Heart right ventricle (tissue), 16 donors: ENCODE measurements at places on chromosomes 7 and 10. TPM values are rescaled to one million over a fixed set of nuclear protein-coding genes. Genes with fewer than 3 reads are reported as not detected.

GRCh38 chr10:107579970-107580369 is 415.5 kb upstream of the SORCS1 start:
- no peak for DNase-seq

Gene GJC3
- polyA plus RNA-seq, result 0.29 TPM

Gene COL28A1
- polyA plus RNA-seq, result 4.0 TPM

DNA sequence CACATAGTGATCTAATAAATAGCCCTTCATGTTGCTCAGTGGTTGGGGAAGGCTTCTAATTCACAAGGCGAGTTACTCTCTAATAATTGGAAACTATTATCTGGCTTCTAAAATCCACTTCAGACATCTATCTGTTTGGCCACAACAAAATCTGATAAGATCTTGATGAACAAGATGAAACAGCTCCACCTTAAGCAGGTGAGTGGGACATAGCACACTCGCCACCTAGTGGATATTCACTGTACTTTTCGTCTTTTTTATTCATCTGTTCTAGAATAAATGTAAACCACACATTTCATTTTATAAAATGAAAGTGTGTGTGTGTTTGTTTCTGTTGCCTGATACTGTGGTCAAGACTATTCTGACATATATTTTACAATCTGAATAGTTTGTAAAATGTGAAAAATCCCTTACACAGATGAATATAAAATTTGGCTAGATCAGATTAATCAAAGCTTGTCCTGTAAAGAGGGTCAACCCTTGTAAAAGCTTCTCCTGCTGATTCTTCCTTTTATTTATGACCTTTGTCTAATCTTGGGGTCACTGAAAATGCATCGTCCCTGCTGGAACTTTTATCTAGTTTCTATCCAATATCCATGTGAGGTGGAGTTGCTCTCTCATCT is 26.5 kb upstream of the CNTNAP2 start:
- DNase-seq, result no peak

- no peak for DNase-seq
Observed at GRCh38 chr10:108303149-108303548, 1138.6 kb upstream of the SORCS1 start.

- no peak for DNase-seq
Observed at GRCh38 chr7:50559881-50560280, 5.3 kb downstream of the DDC start.

GRCh38 chr10:6349846-6350535 is 147.3 kb downstream of the PFKFB3 start:
- no peak for DNase-seq

GRCh38 chr7:20183086-20183485 is 34.1 kb downstream of the MACC1 start:
- DNase-seq, result no peak

DNA sequence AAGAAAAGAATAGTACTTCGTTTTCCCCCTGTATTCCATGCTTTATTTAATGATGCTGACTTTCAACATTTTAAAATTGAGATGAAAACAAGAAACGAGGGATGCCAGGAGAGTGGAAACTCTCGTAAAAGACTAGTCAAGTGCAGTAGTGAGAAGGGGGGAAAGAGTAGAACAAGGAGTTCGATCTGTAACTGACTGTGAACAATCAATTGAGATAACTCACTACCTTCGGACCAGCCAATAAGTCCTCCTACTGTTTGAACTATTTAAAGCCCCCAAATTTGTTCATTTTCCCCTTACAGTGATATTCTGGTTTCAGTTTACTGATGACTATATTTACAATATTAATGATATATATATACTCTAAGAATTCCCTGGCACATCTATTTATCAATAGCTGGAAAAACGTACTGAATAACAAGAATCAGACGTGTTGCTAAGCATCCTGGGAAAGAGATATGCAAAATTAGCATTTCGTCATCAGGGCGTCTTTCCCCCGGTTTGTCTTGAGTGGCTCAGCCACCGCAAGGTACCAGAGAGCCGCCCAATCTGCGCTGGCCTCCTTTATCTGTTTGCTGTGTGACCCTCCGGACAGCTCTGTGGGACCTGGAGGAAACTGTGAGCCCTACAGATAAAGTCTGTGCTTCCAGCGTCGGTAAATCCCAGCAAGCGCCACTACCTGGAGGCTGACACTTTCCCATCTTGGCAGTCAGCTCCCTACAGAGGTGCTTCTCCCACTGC is 41.1 kb downstream of the PDIA4 start:
- peak; percentile 82 for DNase-seq

DNA sequence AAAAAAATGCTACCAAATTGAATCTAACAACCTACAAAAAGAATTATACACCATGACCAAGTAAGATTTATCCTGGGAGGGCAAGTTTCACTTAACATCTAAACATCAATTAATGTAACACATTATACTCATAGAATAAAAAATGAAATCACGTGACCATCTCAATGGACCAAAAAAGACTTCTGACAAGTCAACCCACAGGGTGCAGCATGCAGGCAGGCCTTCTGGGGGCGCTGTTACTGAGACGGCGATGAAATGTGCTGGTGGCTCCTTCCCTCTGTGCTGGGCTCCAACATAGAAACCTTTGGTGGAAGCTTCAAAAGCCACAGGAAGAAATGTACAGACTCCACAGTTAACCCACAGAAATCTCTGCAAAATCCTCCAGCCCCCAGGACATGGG is 103.1 kb downstream of the INHBA start:
- no peak for DNase-seq

DNA sequence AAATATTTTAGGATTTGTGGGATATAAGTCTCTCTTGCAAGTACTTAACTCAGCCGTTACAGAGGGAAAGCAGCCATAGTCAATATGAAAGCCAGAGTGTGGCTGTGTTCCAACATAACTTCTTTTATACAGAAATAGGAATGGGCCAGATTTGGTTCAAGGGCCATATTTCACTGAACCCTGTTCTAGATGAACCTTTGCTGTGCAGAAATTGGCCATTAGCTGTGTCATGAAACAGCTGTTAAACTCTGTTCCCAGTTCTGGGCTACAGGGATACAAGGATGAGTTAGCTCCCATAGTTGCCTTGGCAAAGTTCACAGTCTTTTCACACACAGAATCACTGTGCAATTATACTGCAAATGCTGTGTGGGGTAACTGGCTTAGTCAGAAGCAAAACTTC is 213.9 kb upstream of the LRRN3 start:
- DNase-seq, result no peak

Gene CHAT
- polyA plus RNA-seq, result not detected
